Aorta (tissue), 5 donors: ENCODE measurements at places on chromosomes 6 and 20. TPM values are rescaled to one million over a fixed set of nuclear protein-coding genes. Genes with fewer than 3 reads are reported as not detected.

DNA sequence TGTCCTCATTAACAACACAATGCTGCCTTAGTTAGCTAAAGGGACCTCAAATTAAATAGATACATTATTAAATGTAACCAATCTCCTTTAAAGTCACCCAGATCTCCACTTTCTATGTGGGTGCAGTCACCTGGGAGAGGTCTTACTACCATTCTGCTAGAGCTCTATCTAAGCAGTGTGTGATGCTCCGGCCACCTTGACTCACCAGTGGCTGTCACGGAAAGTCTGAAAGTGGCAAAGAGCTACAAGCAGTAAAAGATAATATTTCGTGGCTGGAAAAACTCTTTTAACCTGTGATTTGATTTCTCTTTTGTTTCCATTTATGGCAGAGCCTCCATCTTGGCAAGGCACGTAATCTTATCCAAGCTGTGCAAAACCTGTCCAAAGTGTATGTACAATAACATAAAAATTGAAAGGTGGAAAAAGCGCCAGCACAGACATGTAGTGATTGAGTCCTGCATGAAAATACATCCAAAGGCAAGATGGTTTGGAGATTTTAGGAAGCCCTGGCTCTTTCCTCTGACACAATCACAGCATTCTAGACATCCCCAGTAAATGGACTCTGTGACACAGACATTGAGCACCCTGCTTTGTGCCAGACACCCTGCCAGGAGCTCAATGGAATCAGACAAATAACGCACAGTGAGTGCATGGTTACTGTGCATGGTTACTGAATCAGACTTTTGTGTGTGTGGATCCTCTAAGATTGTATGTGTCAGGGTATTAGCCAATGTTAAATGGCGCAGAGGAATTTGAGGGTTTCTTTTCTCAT, 116.6 kb downstream of the ADAT2 start:
- H3K4me3 ChIP-seq: no peak overlapping the region
- no peak overlapping the region for H3K27ac ChIP-seq
- DNase-seq: no peak
- H3K4me1 ChIP-seq: peaks cover 3% of the 10 kb centered on the region
- peaks cover 5% of the 10 kb centered on the region for H3K36me3 ChIP-seq

DNA sequence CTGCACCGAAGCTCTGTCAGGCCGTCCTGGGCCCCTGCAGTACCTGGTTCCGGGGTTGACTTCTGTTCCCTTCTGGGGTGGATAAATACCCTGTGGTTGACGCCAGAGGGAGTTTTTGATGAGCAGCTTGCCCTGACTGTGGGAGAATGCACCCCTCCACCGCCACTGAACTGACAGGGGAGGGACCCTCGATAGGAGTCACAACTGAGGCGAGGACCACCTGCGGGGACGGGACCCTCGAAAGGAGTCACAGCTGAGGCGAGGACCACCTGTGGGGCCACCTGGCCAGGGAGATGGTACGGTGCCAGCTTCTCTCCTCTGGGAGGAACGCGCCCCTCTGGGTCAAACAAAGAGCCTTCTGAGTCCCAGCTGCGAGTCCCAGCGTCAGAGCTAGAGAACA, 100.1 kb upstream of the FRMD1 start:
- no peaks in the 10 kb centered on the region for H3K4me1 ChIP-seq
- no peak for DNase-seq
- no peaks in the 10 kb centered on the region for H3K27me3 ChIP-seq

DNA sequence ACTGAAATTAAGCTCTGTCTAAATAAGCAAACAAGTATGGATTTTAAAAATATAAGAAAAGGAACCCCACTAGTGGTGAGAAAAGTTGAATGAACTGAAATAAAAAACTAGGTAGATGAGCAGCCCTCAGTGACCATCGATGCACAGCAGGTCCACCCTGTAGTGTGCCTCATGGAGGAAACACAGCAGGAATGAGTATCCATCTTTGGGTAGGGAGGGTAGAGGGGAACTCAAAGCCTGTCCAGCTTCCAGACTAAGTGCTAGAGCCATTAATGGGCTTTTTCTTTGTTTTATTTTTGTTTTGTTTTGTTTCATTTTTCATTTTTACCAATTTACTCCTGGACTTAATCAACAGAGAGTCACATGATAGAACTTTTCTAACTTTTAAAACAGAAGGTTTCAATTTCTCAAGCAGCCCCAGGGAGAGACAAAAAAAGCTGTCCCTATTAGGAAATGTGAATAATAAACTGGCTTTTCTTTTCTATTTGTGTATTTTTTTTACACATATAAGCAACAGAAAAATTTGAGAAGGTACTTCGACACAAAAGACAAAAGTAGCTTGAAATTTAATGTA, 700.6 kb downstream of the HACE1 start:
- H3K4me1 ChIP-seq: no peaks in the 10 kb centered on the region
- no peaks in the 10 kb centered on the region for H3K36me3 ChIP-seq
- DNase-seq: no peak
- H3K4me3 ChIP-seq: no peak overlapping the region
- no peaks in the 10 kb centered on the region for H3K27me3 ChIP-seq

Gene MMP24
- total RNA-seq: 1.2 TPM

- no peak for DNase-seq
- no peak overlapping the region for H3K4me3 ChIP-seq
- no peak overlapping the region for H3K27ac ChIP-seq
- H3K4me1 ChIP-seq: no peaks in the 10 kb centered on the region
These were observed 745.7 kb downstream of the RFPL4B start for GRCh38 chr6:113092795-113093194.

Gene SMOC2
- total RNA-seq: 369 TPM

DNA sequence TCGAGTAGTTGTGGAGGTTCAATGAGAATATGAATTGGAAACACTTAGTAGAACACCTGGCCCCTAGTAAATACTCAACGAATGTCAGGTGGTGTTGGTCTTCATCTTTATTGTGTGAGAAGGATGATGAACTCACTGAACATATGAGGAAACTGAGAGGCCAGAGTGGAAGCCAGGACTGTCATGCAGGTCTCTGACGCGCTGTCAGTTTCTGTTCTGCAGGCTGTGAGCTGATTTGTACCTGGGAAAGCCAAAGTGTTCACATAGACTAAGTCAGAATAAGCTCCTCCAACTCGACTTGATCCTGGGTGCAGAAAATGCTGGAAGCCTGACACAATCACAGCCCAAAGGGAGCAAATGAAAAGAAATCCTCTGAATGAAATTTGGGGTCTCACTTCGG, 222.2 kb downstream of the LY86 start:
- H3K36me3 ChIP-seq: no peaks in the 10 kb centered on the region
- no peaks in the 10 kb centered on the region for H3K27me3 ChIP-seq
- no peak overlapping the region for H3K27ac ChIP-seq
- H3K4me1 ChIP-seq: no peaks in the 10 kb centered on the region

Gene PHACTR1
- total RNA-seq: 33.9 TPM

DNA sequence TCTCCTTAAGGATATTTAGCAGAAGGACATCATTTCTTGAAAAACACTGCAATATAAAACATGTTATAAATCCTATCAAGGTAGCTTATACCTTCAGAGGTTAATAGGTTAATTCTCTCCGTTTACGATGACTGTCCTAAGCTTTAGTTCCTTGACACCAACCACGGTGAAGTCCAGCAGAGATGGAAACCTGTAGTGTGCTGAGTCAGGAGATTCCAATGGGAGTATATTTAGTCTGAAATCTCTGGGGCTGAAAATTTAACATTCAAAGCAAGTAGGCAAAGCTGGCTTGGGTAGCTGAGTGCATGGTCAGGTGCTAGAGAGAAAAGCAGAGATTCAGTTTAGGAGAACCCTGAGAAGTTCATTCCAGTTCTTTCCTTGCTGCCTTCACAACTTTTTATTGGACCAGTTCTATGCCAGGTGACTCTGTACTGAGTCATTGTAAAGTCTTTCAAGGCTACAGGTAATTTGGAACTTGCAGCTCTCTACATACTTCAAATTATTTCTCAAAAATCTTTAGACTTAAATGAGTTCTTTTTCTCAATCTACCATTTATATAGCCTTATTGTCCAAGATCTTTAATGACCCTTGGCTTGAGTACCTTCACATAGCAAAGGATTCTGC, 1009.4 kb upstream of the FLRT3 start:
- no peaks in the 10 kb centered on the region for H3K27me3 ChIP-seq
- no peak overlapping the region for H3K4me3 ChIP-seq
- no peak overlapping the region for H3K27ac ChIP-seq
- DNase-seq: no peak
- H3K36me3 ChIP-seq: no peaks in the 10 kb centered on the region

DNA sequence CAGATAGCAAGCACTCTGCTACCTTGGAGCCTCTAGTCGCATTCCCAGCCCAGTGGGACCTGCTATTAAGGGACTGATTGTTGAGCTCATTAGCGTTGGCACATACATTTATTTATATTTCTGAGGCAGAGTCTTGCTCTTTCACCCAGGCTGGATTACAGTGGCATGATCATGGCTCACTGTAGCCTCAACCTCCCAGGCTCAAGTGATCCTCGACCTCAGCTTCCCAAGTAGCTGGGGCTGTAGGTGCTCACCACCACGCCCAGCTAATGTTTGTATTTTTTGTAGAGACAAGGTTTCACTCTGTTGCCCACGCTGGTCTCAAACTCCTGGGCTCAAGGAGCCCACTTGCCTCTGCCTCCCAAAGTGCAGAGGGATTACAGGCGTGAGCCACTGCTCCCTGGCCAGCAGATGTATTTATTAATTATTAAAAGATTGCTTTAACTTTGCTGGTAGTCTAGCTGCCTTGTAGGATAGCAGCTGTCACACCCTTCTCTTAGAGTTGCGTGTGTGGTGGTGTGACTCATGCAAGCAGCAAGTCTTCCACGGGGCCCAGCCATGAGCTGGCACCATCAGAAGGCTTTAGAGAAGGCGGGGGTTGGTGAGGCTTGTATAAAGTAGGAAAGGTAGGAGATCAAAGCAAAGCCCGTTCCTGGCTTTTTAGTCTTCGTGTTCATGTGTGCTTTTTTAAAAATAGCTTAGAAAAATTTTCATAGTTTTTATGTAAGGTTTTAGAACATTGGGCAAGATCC, 16.5 kb downstream of the ACTR5 start:
- peak overlapping the region; percentile 2 for H3K27ac ChIP-seq
- H3K27me3 ChIP-seq: no peaks in the 10 kb centered on the region
- no peak overlapping the region for H3K4me3 ChIP-seq
- peaks cover 5% of the 10 kb centered on the region for H3K36me3 ChIP-seq

DNA sequence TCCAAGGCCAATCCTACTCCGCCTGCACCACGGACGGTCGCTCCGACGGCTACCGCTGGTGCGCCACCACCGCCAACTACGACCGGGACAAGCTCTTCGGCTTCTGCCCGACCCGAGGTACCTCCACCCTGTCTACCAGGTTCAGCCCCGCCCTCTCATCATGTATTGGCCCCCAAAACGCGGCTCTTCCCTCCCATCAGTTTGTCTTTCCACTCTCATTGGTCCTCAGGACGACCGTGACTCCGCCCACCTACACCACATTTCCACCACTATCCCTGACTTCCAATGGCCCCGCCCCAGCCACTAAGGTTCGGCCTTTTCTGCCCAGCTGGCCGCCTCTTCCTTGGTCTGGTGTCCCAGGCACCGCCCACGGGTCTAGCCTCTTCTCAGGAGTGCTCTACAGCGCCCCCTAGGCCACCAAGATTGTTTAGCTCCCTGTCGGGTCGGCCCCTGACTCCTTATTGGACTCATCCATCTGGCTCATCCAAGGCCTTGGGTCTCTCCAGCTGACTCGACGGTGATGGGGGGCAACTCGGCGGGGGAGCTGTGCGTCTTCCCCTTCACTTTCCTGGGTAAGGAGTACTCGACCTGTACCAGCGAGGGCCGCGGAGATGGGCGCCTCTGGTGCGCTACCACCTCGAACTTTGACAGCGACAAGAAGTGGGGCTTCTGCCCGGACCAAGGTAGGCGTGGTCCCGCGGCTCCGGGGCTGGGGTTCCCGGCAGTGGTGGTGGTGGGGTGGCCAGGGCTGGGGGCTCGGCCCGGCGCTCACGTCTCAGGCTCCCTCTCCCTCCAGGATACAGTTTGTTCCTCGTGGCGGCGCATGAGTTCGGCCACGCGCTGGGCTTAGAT, 3.1 kb downstream of the MMP9 start:
- no peaks in the 10 kb centered on the region for H3K27me3 ChIP-seq
- peak; percentile 87 for DNase-seq
- no peaks in the 10 kb centered on the region for H3K36me3 ChIP-seq
- H3K4me3 ChIP-seq: no peak overlapping the region
